AG08396 (cell line): ENCODE measurements at places on chromosomes 5 and 9.

- no peak for DNase-seq
Measured at GRCh38 chr5:149421372-149421685, 42.2 kb upstream of the IL17B start.

DNA sequence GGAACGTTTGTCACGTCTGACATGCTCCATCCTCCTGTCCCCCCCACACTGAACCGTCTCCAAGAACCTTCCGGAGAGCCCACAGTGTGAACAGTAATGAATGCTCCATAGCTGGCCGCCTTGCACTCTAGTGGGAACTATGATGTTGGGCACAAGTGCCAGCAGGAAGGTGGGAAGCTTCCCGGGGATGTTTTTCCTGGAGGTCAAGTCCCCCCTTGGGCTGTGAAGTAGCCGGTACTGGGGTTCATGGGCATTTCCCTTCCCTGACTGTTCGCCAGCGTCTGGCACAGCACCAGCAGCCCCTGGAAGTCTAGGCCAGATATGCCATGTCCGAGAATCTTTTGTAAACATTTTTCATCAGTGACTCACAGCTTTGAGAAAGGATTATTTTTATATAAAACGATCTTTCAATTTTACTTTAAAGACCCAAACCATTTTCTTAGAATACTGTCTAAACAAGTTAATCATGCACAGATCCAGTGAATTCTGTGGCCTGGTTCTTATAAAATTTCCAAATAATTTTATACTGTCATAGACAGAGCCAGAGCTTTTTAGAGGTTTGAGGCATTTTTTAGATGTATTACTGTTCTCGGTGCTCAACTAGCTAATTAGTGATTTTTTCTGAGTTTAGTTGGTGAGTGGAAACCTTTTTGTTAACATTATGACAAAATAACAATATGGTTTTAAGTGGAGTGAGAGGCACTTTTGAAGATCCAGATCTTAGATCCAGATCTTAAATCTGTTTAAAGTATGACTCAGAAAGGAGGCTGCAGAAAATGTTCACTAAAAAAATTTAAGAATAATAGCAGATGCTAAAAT lies 11.6 kb downstream of the ABL1 start:
- peak; percentile 44 for DNase-seq

GRCh38 chr9:122348288-122348777 lies 22.5 kb upstream of the PTGS1 start:
- DNase-seq: no peak

- DNase-seq: peak; percentile 41
Measured at GRCh38 chr9:115650768-115651167, 502.8 kb upstream of the PAPPA start.

DNA sequence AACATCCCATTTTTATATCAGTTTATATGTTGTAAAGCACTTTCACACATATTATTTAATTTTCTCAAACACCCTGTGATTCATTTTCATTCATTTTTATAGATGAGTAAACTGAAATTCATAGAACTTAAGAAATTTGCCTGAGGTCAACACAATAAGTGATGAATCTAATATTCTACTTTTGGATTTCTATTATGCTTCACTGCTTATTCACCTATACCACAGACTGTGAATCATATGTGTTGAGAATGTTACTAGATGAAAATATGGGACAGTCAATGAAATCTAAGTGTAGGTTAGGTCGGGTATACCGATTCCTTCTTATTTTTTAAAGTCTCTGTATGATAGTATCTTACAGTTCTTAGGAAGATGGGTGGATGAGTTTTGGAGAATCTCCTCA lies 24.8 kb downstream of the CDC37L1 start:
- no peak for DNase-seq

GRCh38 chr9:132026932-132027585 lies 52.6 kb downstream of the MED27 start:
- peak; percentile 59 for DNase-seq
